ENCODE measurements at places on chromosomes 1 and 21.

GRCh38 chr1:234724516-234725176 is 114.7 kb upstream of the IRF2BP2 start:
- no peak for DNase-seq

- peak; percentile 70 for DNase-seq
Measured at GRCh38 chr1:70779571-70779970, 268.0 kb downstream of the PTGER3 start.

- DNase-seq: no peak
Measured at GRCh38 chr1:115467196-115467595, 129.1 kb upstream of the NGF start.

DNA sequence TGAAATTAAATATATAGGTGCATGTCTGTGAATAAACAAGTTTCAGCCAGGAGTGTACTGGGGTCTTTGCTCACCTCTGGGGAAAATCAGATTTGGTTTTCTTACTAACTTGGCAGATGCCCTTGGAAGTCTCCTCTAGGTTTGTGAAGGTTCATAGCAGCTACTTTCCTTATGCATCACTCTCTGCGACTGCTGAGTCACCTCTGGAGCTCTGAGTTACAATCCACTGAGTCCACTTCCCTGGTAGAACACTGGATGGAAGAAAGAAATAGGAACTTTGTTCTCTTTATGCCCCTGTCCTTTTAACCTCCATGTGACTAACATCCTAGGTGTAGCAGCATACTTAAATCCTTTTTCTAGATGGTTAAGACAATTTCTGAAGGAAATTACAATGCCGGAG is 4.4 kb upstream of the FASLG start:
- DNase-seq: no peak

- no peak for DNase-seq
Measured at GRCh38 chr1:220775240-220775853, 11.4 kb upstream of the MTARC1 start.

DNA sequence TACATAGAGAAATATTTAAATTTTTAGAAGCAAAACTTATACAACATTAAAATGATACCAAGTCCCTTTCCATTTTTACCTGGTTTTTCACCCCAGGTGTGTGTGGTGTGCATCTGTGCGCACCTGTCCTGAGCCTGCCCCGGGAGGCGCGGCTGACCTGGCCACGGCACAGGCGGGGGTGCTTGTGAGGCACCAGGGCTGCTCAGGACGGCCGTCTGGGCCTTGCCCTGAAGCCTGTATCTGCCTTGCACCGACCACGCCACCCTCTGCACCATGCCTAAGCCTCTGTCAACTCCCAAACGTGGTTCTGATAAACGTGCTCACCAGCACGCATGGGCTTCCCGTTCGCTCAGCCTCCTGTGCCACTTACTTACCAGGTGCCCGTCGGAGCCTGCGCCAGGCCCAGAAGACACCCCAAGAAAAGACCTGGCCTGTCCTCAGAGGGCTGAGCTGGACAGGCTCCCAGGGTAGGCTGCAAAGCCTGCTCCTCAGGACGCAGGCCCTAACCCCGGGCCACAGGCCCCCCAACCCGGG is 20.9 kb downstream of the PANK4 start:
- no peak for DNase-seq

DNA sequence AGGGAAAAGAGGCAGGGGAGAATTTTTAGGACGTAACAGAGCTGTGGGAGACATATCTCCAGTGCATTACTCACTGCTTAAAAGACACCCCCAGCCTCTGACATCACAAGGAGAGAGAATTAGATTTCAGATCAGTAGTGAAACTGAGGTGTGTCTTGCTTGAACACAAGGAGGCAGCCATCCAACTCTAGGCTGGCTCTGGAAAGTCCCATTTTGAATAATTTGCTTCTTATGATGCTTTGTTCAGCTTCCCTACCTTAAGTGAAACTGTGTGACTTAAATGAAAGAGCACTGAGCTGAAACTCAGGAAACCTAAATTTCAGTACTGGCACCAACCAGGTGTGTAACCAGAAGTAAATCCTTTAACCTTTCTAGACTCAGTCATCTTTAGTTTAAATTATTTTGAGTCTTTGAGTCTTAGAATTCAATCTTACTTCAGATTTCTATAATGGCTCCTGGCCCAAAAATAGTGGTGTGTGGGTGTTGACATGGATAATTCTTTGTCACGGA is 251.6 kb upstream of the SGIP1 start:
- no peak for DNase-seq

DNA sequence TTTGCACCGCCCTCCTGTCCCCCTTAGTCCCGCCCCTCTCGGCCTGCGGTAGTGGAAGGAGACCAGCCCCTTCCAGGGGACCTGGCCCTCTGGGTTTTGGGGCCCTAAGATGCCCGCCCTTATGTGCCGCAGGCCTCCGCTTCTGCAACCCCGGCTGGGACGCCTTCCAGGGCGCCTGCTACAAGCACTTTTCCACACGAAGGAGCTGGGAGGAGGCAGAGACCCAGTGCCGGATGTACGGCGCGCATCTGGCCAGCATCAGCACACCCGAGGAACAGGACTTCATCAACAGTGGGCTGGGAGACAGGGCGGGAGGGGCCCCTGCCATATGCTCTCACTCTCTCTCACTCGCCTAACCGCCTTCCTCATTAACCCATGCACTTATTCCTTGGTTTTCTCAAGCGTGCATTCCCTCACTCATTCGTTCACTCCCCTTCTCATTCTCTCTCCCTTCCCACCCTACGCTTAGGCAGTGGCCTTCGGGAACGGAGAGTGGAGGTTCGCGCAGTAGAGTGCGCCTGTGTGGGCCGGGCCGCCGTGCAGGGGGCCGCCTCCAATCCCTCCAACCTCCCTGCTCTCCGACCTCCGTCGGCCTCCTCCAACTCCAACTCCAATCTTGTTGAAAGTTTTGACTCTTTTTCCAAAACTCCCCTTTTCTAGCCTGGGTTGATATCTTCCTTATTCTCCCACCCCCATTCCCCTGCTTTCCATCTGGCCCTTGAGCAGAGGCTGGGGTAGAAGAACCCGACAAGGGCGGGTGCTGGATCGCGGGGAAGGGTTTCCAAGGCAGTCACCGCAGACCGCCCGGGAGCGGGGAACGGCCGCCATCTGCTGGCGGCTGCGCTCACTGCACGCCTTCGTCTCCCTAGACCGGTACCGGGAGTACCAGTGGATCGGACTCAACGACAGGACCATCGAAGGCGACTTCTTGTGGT is 15.2 kb downstream of the BCAN start:
- DNase-seq: no peak

DNA sequence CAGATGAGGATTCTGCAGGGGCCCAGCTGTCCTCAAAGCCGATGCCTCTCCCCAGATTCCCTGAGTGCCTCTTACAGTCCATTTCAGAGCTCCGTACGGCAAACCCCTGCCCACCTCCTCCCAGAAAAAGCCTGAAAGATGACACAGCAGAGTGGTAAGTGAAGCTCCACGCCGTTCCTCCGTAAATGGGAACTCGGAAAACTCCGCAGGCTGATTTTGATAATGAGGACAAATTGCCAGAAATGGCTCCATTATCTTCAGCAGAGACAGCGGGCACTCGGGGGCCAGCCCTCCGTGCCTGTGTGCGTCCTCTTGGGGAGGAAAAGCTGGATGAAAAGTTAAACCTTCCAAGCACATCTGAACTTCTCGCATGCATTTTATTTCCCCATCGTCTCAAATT is 81.1 kb downstream of the NPHP4 start:
- no peak for DNase-seq

DNA sequence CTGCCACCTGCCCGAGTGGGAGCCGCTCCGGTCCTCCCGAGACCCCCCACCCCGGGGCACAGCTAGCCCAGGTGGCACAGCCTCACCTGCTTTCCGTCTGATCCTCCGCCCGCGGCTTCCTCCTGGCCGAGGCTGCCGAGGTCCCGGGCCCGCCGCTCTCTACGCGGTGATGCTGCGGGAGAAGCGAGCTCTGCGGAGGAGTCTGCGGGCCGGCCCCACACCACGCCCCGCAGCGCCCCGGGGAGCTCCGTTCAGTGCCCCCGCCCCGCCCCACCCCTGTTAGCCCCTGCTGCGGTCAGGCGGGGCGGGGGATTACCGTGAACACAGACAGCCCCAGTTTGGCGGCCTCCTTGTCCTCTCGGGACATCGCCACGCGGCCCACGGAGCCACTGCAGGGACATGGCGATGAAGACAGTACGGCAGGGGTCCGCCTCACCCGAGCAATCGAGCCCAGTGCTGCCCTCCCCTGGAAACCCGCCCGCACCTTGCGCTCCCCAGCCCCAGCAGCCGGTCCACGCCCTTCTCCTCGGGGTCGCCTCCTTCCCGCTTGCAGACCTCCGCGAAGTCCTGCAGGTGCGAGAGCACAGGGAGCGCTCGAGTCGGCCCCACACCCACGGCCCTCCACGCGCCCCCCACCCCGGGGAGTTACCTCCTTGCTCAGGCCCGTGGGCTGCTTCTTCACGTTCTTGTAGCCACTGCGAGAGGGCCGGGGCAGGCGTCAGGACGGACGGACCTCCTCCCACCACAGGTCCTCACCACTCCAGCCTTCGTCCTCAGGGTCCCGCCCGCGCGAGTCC is 933 bp downstream of the C1orf35 start:
- no peak for DNase-seq

DNA sequence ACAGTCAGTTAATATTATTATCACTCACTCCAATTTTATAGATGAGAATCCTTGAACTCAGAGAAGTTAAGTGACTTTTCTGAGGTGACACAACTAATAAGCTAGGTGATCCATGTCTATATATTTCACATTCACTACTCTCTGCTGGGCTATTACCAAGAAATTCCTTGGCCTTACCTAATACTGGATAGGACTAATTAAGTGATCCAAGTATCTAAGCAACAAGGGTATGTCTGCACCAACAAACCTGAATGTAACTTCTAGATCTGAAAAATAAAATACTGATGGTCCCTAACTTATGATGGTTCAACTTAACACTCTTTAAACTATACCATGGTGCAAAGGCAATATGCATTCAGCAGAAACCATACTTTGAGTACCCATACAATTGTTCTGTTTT is 14.8 kb upstream of the CASQ2 start:
- DNase-seq: no peak

- DNase-seq: peak; percentile 71
Measured at GRCh38 chr1:12333036-12333785, 103.4 kb downstream of the VPS13D start.

DNA sequence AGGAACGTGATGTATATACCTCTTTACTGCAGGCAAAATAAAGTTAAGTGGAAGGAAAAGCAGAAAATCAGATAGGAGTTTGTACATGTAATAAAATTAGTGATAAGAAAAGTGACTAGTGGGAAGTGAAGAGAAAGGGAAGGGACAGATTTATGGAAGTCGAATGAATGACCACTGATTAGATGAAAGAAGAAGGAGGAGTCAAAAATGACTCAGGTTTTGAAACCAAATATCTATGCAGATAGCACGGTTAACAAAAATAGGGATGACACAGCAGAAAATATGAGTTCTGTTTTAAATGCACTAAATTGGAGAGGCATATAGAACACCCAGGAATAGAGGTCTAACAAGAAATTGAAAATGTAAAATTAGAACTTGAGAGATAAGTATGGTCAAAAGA is 128.0 kb downstream of the HMCN1 start:
- DNase-seq: no peak

- DNase-seq: no peak
Measured at GRCh38 chr1:224528900-224529299, 87.2 kb upstream of the CNIH3 start.

DNA sequence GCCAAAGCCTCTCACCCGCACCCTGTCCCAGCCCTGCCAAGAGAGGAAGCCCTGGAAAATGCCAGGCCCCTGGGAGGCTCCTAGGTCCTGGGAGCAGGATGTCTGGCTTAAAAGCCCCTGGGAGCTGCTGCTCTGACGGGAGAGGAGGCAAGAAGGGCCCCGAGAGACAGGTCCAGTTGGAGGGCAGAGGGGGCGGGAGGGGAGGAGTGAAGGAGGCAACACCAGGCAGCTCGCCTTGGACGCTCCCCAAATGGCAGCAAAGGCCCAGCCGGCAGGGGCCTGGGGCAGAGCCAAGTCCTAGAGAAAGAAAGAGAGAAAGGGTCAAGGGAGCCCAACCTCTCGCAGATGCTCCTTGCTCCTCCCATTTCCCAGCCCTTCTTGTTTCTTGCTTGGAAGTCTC is 6.8 kb downstream of the ETV3L start:
- DNase-seq: no peak

- no peak for DNase-seq
Measured at GRCh38 chr1:162230096-162230495, 146.6 kb downstream of the SPATA46 start.

All from BJ (cell line).